ENCODE measurements at places on chromosomes 4 and X.

DNA sequence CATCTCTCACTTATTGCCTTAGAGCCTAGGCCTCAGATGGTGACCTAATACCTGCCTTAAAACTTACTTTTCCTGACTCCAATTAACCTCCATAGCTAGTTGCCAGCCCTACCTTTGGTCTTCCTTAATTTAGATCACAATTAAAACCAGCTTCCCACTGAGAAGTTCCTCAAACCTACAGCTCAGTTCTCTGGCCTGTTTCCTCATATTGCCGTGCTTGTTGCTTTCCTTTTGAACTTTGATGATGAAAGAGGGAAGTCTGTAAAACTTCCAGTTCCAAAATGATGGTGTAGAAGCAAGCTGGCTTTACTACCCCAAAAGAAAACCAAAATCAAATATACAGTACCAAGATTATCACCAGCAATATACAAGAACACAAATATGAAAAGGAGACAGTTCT, 28.9 kb upstream of the CAMK2D start:
- DNase-seq: no peak

DNA sequence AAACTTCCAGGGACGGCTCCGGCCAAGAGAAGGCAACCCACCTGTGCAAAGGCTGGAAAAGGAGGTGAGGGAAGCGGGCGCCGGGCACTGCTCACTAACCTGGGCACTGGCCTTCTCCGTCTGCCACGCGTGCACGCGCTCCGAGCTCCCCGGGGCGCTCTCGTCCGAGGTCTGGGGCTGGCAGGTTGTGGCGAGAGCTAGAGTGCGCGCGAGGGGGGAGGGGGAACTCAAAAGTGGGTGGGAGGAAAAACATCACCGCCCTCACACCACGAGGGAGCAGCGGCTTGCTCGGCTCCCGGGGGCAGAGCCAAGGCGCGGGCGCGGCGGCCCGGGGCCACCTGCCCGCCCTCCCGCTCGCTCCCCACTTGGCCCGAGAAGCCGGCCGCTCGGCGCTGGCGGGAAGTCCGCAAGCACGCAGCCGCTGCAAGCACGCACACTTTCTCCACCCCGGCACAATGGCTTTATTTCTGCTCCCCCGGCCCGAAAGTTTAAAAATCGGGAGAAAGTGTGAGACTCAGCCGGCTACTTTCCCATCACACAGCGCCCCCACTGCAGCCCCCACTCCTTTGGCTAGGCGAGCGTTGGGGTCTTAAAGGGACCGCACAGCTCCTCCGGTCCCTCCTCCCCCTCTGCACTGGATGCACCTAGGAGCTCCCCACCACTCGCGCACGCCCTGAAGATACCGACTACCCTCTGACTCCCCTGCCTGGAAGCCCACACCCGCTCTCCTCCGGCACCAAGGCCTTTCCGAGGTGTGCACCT, at the start of gene CHRDL1:
TSS of gene CHRDL1 (minus strand) at position 173 of the 762 bp plus-strand sequence. CDS start 3,636 bp downstream, outside the sequence.
- DNase-seq: no peak

GRCh38 chr4:185774131-185774653, 37.8 kb downstream of the SORBS2 start:
- no peak for DNase-seq

GRCh38 chrX:54007682-54008081, 36.6 kb downstream of the PHF8 start:
- DNase-seq: no peak

GRCh38 chrX:68826113-68826980, 2.5 kb upstream of the EFNB1 start:
- no peak for DNase-seq

GRCh38 chrX:46922611-46923010, 10.4 kb downstream of the JADE3 start:
- DNase-seq: no peak

DNA sequence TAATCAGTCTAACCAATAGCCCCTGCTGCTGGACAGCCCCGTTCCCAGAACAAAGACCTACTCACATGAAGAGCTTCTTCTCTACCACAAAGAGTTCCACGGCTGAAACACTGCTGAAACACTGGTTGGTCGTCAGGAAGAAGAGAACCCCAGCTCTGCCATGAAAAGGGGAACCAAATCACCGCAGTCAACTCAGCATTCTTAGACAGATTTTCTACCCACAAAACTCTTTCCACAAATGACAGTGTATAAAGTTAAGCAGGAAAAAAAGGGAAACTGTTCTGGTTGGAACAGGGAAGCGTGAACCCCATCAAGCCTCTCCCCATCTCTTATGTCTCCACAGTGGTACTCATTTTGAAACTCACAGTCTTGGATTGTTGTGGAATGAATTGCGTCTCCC, 57.3 kb downstream of the ABCG2 start:
- no peak for DNase-seq

GRCh38 chrX:124395145-124395880, 49.0 kb downstream of the SH2D1A start:
- DNase-seq: peak; percentile 3

GRCh38 chr4:186920992-186921391, 197.3 kb upstream of the FAT1 start:
- no peak for DNase-seq

GRCh38 chrX:23659339-23659738, 8.0 kb upstream of the PRDX4 start:
- DNase-seq: no peak

DNA sequence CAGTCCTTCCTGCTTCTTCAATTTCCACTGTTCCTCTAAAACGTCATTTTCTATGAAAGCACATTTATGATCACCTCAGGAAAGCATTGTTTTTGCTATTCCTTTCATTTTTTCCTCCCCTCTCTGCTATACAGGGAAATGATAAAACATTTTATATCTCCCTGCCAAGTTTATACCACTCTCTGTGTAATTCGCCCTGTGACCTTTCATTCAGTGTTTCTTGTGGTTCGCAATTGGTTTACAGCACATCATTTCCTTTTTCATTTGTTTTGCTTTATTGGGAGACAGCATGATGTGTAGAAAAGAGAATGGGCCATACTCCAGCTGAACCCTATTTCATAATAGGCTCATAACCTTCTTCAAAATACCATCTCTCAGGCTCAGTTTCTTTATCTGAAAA, 99.9 kb upstream of the RAPGEF2 start:
- DNase-seq: no peak

GRCh38 chrX:67094061-67094460, 449.8 kb upstream of the AR start:
- DNase-seq: no peak

- peak; percentile 31 for DNase-seq
Observed at GRCh38 chrX:71622576-71623450, 4.5 kb upstream of the CXCR3 start.

DNA sequence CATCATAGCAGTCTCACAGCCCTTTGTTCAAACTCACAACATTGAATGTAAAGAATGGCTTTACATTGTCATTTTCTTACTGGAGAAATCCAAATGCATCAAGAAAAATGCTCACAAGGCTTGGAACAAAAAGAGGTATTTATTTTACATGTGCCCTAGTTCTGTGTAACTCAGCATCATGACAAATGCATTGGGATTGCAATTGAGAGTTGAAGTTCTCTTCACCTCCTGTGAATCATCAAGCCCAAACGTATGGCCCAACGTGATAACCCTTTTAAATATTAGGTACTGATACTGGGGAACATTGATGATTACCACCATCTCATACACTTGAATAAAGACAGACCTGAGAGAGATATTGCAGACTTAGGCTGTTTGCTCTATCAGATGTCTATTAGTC, 61.6 kb downstream of the GASK1B start:
- no peak for DNase-seq
